ENCODE measurements at places on chromosomes 11 and 22.

DNA sequence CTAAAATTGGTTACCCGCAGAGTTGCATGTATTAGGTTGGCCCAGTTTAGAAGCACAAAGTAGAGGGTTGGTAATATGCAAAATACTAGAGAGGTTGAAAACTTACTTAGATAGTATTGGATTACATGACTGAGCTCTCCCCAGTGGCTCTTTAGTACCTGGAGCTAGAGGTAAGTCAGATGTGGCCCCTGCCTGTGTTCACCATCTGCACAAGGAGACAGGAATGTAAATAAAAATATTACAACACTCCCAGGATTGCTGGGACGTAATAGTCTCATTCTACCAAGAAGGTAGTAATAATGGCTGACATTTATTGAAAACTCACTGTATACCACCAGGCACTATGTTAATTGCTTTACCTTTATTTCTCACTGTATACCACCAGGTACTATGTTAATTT is 129.6 kb downstream of the SLC17A6 start:
- no peak for DNase-seq

GRCh38 chr11:72132646-72133045 is 2.9 kb upstream of the FOLR3 start:
- no peak for DNase-seq

- DNase-seq = no peak
Observed at GRCh38 chr11:115302946-115303703, 201.1 kb downstream of the CADM1 start.

GRCh38 chr11:87265979-87266378 is 228.2 kb downstream of the TMEM135 start:
- no peak for DNase-seq

- DNase-seq = no peak
Observed at GRCh38 chr11:118894192-118894591, 10.5 kb downstream of the CXCR5 start.
